ENCODE measurements at places on chromosomes 2 and 18.

DNA sequence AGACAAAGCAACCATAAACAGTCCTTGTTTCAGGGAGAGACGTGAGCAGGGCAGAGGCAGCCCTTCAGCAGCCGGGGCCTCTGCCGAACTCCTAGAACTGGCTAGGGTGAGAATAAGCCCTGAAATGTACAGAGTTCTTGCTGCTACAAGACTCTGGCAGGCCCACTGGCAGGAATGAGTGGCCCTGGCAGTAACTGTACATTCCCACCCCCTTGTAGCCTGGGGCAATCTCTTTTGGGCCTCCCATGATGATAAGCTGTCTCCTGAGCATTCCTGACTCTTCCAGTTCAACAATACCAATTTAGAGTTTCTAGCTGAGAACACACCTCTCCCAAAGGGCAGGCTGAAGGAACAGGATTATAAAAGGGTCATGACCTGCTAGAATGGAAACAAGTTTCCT lies 54.3 kb downstream of the HAUS1 start:
- DNase-seq, result peak; percentile 48

DNA sequence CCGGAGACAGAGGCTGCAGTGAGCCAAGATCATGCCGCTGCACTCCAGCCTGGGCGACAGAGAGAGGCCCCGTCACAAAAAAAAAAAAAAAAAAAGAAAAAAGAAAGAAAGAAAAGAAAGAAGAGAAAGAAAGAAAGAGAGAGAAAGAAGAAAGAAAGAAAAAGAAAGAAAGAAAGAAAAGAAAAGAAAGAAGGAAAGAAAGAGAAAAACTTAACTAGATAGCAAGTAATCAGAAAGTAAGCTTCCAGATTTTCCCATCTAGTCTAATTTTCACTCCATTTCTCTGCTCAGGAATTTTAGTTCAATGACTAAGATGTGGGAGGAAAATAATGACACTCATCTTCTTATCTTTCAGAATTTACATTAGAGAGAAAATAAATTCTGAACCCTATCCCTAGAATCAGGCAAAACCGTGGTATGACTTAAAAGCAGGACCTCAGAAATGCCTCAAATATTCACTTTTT lies 2.4 kb downstream of the GFPT1 start:
- DNase-seq, result peak; percentile 54

DNA sequence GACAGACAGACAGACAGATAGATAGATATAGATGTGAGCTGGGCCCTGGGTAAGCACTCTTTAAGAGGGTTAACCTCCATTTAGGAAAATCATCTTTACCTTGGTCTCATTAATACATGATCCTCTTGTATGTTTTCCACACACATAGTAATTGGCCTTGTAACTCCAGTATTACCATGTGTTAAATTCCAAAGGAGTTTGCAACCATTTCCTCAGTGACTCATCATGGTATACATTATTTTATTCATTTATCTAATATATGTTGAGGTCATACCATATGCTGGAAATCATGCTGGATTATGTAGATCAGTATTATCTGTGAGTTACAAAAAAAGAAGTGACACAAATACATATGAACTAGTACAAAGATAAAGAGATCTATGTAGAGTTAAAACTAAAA lies 504.3 kb downstream of the DCC start:
- peak; percentile 65 for DNase-seq

GRCh38 chr2:173815772-173816171 lies 149.4 kb downstream of the SP3 start:
- DNase-seq, result no peak

DNA sequence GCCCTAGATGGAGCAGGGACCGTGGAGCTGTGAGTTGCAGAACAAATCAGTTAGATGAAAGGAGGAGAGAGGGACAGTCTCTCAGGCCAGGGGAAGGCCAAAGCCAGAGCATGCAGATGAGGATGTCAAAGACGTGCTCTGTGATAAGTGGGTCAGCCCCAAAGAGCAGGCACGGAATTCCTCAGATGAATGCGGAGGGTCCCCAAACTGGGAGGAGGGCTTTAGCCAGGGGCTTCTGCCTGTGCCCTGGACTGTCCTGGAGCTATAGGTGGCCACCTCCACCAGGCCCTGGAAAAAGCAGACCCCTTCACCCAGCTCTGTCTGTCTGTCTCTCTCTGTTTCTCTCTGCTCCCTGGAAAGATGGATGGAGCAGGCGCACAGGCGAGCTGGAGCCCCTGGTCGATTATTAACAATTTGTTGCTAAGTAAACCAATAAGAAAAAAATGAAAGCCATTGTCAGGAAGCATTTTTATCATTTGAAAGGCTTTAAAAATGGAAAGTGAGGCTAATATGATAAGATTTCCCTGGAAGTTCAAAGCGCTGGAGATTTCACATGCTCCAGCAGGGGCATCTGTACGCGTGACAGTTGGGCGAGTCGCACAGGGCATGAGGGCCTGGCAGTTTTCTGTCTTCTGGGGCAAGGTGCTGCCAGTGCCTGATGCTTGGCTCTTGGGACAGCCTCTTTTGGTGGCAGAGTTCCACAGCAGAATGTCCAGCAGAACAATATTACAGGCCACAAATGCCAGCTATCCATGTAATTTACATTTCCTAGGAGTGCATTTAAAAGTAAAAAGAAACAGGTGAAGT lies 241.0 kb downstream of the GLI2 start:
- no peak for DNase-seq

Measured in fibroblast of skin of back (primary cell).